M059J (cell line): ENCODE measurements at places on chromosomes 13 and 19. TPM values are rescaled to one million over a fixed set of nuclear protein-coding genes. Genes with fewer than 3 reads are reported as not detected.
A peak's percentile ranks its signal among the peaks of the same experiment; 100 is the strongest.

DNA sequence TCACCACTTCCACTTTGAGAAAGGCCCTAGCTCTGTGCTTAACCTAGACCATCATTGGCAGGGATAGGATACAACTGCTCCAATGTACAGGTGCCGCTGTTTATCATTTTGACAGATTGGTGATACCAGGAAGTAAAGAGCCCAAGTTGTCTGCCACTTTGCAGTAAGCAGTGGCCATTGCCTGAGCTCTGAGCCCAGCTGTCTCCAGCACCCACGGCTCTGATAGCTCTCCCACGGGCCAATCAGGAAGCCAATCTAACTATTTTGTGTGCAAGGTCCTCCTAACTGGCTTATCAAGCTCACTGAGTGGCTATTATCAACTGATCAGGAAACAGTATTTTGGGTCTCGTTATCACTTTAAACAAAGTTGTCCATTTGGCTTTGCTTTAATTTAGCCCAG is 181.1 kb downstream of the DCT start:
- no peak for DNase-seq

GRCh38 chr13:25493931-25494640 is 122.3 kb downstream of the ATP8A2 start:
- no peak for DNase-seq

GRCh38 chr13:99003186-99003585 is 25.3 kb upstream of the DOCK9 start:
- no peak for DNase-seq

GRCh38 chr19:57615346-57615745 is 1.3 kb downstream of the ZNF134 start:
- DNase-seq = peak; percentile 23

- DNase-seq = no peak
These were observed 48.5 kb downstream of the WDFY2 start for GRCh38 chr13:51632591-51633362.

DNA sequence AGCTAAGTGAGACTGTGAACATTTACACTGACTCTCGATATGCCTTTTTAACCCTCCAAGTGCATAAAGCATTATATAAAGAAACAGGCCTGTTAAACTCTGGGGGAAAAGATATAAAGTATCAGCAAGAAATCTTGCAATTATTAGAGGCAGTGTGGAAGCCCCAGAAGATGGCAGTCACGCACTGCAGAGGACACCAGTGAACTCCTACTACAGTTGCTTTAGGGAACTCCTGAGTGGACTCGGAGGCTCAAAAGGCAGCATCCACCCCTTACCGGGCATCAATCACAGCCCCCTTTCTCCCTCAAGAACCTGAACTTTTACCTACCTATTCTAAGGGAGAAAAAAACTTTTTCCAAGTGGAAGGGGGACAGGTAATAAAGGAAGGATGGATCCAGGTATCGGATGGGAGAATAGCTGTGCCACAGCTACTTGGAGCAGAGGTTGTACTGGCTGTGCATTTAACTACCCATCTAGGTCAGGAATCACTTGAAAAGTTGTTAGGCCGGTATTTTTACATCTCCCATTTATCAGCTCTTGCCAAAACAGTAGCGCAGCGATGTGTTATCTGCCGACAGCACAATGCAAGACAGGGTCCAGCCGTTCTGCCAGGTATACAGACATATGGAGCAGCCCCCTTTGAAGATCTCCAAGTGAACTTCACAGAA is 80.1 kb downstream of the ZNF486 start:
- no peak for DNase-seq

GRCh38 chr19:51693819-51694218 is 689 bp downstream of the SPACA6 start:
- DNase-seq = no peak

GRCh38 chr19:48511800-48512503 is at the start of gene LMTK3:
Gene LMTK3, minus strand, starts transcription at chr19:48511835. Its CDS starts 259 bp downstream, at chr19:48511576.
- DNase-seq = peak; percentile 59

DNA sequence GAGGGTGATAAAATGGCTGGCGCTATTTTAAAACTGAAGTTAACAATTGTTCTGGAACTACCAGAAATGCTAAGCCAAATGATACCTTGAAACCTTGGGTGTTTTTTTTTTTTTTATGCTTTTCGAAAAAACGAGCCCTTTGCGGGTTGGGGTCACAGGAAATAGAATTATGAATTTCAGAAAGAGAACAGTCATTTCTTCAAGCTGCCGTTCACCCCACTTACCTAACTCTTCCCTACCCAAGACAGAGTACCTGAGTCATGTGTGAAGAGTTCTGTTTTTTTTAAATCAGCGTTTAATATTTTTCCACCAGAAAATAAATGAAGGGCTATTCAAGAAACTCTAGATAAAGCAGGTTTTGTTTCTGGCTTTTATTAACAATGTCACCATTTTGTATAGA is 35.3 kb downstream of the KLF2 start:
- DNase-seq = no peak

DNA sequence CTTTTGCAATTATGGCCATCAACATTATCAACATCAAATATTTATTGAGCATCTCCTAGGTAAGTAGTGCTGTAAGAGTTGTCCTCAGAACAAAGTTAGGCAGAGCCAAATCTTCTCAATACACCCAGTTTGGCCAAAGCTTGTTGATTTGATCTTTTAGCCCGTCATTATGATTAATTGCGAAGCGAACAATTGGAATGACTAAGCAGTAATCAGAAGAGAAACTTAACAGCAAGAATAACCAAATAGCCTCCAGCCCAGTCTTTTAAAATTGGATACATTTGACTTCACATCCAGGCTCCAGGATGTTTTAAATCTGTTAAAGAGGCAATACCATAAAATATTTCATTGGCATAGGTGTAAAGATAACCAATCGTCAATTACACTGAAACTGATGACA is 1156.0 kb downstream of the OLFM4 start:
- no peak for DNase-seq

GRCh38 chr13:90122531-90122930 is 1225.0 kb upstream of the MIR17HG start:
- no peak for DNase-seq

GRCh38 chr19:15129856-15130585 is 22.8 kb downstream of the SYDE1 start:
- no peak for DNase-seq

- DNase-seq = peak; percentile 71
These were observed 50.3 kb upstream of the SIN3B start for GRCh38 chr19:16778796-16779411.

DNA sequence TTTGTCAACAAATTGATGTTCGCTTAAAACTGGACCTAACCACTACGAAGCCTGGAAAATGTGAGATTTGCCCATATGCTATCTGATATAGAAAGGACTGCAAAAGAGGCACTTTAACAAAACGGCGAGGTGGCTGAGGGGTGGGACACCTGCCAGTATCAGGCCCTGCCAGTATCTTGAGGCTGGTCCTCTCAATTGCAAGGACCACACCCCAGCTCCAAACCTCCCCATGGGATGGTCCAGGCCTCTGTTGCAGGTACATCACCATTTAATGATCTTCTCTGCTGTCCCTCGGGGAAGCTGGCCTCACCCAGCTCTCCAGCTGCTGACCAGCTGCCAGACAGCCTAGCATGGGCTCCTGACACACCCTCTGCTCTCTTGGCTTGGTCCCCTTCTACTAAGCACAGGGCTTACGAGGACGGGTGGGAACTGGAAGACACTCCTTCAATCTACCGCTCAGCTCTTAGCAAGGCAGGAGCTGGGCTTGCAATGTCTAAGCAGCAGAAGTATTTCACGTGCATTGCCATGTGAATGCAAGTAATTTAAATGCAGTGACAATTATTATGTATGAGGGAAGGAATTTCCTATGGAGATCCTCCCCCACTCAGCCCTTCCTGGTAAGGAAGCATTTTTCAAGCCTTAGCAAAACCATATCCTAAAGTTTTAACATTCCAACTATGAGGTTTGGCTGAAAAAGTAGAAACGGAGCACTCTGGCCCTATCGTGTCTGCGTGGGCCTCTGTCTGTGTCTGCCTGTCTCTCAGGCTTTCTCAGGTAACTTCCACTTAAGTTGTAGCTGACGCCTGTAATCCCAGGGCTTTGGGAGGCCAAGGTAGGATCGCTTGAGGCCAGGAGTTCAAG is 63.9 kb downstream of the LATS2 start:
- peak; percentile 94 for DNase-seq

The EPSTI1 gene
- total RNA-seq = 45.6 and 73.9 TPM in 2 replicates

The NPAS1 gene
- total RNA-seq = 0.37 and 0.39 TPM in 2 replicates

The PLIN4 gene
- 0.02 TPM in 2 replicates for total RNA-seq

The CGB1 gene
- 2.6 and 14.5 TPM in 2 replicates for total RNA-seq

The RAB20 gene
- 6.1 and 9.3 TPM in 2 replicates for total RNA-seq

The CYP4F12 gene
- total RNA-seq = not detected in 2 replicates

The FXYD1 gene
- not detected in 2 replicates for total RNA-seq

The ZNF439 gene
- 9.4 and 18.3 TPM in 2 replicates for total RNA-seq

The STARD13 gene
- total RNA-seq = 6.6 and 9.4 TPM in 2 replicates

The OLFM2 gene
- 0.39 TPM in 1 of 2 replicates, not detected in the other for total RNA-seq

The SYT3 gene
- total RNA-seq = not detected in 2 replicates

The IGFL1 gene
- total RNA-seq = not detected in 2 replicates

The OR10H4 gene
- not detected in 2 replicates for total RNA-seq

The CERS1 gene
- total RNA-seq = 0.98 and 1.1 TPM in 2 replicates

The GPR4 gene
- total RNA-seq = 0.02 TPM in 1 of 2 replicates, not detected in the other

The NTF4 gene
- 0.67 TPM in 1 of 2 replicates, not detected in the other for total RNA-seq
